ENCODE measurements at places on chromosomes 6 and 20.

GRCh38 chr6:108565091-108565766 is 4.5 kb downstream of the FOXO3 start:
- DNase-seq, result no peak

DNA sequence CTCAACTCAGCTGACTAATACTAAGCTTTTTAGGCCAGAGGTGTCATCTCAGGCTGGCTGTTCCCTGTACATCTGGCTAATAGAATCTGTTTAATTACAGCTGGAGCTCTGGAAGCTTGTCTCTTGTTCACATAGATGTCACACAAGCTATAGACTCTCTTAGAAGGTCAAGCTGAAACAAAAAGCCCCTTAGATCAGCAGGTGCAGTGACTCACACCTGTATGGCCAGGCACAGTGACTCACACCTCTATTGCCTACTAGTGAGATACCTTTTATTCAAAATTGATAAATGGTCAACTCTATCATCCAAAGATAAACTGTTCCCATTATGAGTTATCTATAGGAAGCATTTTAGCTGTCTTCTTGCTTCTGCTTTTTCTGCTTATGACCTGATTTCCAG is 29.9 kb upstream of the MTHFD1L start:
- DNase-seq, result no peak

- DNase-seq, result no peak
Measured at GRCh38 chr6:147867433-147868226, 359.1 kb downstream of the SAMD5 start.

- DNase-seq, result no peak
Measured at GRCh38 chr6:154345811-154346210, 10.8 kb downstream of the IPCEF1 start.

DNA sequence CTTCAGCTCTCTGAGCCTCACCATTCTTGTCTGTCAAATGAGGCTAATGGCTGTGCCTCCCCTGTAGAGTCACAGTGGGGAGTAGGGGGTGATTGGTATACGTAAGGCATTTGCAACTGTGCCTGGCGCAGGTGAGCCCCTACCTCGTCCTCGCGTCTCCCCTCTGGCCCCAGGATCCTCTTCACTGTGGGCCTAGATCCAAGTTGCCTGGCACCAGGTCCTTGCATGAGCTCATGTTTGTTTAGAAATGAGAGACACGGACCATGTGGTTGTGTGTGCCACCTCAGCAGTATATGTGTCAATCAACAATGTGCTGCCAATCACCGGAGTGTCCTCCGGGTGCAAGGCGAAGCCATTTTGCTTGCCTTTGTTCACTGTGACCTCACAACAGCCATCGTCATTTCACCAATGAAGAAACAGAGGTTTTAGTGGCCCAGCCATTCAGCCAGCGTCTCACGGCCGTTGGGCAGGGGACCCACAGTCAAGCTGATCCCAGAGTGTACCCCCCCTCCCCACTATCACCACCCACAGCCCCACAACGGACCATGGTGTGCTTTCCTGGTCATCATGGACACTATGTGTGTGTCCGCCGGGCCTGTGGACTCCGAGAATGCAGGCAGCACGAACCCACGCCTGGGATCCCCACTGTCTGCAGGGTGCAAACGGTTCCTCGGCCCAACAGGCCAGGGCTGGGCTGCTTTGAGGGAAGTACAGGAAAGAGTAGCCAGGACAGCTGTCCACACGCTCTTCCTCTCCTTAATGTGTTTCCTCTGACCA is 35.9 kb upstream of the STX16 start:
- DNase-seq, result no peak

- no peak for DNase-seq
Measured at GRCh38 chr6:21188505-21189223, 404.9 kb upstream of the SOX4 start.

GRCh38 chr6:53359843-53360092 is 11.0 kb upstream of the ELOVL5 start:
- no peak for DNase-seq

GRCh38 chr6:169266746-169267591 is 13.3 kb upstream of the THBS2 start:
- no peak for DNase-seq

- DNase-seq, result no peak
Measured at GRCh38 chr6:52186075-52186474, at the start of gene IL17A. Gene IL17A, plus strand, starts transcription at chr6:52186375. Its CDS starts 57 bp downstream, at chr6:52186432.

- DNase-seq, result no peak
Measured at GRCh38 chr6:51625566-51625965, 461.8 kb downstream of the PKHD1 start.

GRCh38 chr6:107809966-107810365 is 14.1 kb downstream of the SCML4 start:
- DNase-seq, result no peak

DNA sequence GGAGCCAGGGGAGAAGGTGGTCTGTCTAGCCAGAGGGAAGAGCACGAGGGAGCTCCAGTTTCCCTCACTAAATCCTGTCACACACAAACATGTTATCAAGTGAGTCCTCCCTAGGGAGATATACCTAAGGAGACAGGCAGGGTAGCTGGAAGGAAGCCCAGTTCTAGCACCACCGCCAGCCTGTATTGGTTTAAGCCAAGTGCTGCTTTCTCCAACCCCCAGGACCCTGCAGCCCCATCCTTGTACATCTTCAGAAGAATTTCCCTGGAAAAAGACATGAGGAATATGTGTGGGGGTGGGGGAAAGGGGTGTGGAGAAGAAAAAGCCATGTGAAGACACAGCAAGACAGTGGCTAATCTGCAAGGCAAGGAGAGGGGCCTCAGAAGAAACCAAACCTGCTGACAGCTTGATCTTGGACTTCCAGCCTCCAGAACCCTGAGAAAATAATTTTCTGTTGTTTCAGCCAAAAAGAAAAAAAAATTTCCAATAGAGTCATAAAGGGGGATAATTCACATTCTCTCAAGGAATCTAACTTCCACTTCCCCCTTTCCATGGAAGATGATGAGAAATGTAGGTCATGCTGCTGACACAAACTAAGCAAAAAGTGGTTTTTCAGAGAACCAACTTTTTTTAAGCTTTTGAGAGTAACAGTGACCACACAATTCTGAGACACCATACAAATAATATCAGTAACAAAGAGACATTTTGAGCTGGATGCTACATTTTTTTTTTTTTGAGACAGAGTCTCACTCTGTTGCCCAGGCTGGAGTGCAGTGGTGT is 103.2 kb upstream of the PRDM1 start:
- no peak for DNase-seq

DNA sequence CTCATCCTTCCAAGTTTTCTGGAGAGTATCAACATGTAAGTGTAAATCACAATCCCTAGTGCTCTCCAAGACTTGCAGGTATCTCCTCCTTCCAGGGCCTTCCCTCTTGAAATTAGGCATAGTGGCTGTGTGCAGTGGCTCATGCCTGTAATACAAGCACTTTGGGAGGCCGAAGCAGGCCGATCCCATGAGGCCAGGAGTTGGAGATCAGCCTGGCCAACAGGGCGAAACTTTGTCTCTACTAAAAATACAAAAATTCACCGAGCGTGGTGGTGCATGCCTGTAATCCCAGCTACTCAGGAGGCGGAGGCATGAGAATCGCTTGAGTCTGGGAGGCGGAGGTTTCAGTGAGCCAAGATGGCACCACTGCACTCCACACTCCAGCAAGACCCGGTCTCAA is 9.4 kb upstream of the ANGPT4 start:
- DNase-seq, result no peak

DNA sequence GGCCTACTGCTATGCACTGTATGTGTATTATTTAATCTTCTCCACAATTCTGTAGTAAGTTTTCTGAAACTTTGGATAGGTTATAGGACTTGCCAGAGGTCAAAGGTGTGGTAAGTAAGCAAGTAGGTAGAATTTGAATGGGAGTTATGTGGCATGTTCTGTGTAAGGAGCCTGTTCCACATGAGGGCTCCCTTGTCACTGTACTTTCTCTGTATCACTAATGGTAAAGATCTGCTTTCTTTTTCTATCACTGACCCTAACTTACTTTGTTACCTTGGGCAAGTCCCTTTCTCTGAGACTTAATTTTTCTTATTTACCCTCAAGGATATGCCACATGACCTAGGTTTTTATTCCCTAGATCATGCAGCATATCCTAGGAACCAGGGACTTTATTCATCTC is 50.3 kb downstream of the EIF2S2 start:
- no peak for DNase-seq

DNA sequence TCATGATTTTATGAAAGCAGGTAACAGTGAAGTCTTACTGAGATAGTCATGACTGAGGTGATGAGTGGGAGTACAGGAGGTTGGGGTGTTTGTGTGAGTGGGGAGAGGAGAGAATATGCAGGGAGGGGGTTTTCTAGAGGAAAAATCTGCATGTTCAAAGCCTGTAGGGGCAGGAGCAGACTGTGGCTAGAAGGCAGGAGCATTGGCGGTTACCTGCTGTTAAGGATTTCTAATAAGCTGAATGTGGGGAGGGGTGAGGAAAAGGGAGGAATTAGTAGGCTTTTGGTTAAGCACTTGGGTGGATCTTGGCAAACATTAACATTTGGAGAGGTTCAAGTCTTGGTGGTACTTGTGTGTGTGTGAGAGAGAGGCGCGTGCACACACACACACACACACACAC is 70.8 kb downstream of the EYA4 start:
- no peak for DNase-seq

GRCh38 chr6:129607581-129608186 is 102.3 kb downstream of the ARHGAP18 start:
- no peak for DNase-seq

Measured in stimulated activated CD4-positive, alpha-beta T cell treated with anti-CD3 and anti-CD28 coated beads, Interleukin-2, amount 100 ng/mL, for 4 hours (primary cell).